Effector memory CD8-positive, alpha-beta T cell (primary cell): ENCODE measurements at places on chromosomes 6 and 20.

DNA sequence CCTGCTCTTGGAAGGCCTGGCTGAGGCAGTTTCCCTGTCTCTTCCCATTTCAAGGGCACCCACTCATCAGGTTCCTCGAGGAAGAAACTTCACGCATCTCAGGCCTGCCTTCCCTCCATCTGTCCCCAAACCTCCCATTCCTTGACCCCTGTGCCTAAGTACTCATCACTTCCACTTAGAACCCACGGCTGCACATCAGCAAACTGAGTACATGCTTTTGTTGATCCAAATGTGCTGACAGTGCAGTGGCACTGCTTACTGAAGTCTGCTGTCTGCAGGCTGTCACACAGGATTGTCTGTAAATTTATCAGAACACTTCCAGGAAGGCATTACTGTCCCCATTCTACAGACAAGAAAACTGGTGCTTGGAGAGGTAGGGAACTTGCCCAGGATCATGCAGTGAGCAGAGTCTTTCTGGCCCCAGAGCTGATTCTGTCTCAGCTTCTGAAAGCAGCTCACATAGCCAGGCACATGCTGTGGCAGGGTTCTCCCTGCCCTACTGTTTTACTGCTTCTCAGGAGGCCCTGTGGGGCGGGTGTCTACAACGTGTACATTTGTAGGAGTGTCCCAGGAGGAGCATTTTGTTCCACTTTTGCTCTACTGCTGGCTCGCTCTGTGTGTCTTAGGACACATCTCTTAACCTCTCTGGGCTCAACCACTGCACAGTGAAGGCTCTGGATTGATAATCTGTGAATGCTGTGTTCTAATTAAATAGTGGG lies 64.2 kb upstream of the XRN2 start:
- no peak for DNase-seq
- H3K36me3 ChIP-seq = peaks cover 12% of the 10 kb centered on the region
- H3K4me1 ChIP-seq = peaks cover 3% of the 10 kb centered on the region
- H3K27ac ChIP-seq = no peak overlapping the region
- H3K27me3 ChIP-seq = no peaks in the 10 kb centered on the region

DNA sequence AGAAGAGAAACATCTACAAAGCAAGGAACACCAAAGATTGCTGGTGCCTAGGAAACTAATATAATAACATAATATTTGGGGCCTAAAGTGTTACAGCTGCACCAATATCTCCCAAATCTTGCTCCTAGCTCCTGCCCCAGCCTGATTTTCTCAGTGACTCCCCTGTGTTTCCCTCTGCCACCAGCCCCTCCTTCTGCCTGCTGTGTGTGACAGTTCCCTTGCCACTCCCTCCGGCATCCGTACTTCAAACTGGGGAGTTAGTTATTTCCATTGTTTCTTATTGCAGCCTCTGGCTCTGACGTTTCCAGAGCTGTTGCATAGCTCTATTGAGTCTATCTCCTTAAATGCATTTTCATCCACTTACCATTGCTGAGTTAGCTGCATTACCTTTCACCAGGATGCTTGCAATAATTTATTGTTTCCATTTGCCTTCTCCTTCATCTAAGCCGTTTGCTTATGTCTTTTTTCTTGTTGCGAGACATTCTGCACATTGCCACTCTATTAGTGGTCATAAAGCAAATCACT lies 43.1 kb downstream of the ESR1 start:
- no peak overlapping the region for H3K4me3 ChIP-seq
- H3K27ac ChIP-seq = no peak overlapping the region
- DNase-seq = no peak
- H3K27me3 ChIP-seq = no peaks in the 10 kb centered on the region
- H3K4me1 ChIP-seq = no peaks in the 10 kb centered on the region

DNA sequence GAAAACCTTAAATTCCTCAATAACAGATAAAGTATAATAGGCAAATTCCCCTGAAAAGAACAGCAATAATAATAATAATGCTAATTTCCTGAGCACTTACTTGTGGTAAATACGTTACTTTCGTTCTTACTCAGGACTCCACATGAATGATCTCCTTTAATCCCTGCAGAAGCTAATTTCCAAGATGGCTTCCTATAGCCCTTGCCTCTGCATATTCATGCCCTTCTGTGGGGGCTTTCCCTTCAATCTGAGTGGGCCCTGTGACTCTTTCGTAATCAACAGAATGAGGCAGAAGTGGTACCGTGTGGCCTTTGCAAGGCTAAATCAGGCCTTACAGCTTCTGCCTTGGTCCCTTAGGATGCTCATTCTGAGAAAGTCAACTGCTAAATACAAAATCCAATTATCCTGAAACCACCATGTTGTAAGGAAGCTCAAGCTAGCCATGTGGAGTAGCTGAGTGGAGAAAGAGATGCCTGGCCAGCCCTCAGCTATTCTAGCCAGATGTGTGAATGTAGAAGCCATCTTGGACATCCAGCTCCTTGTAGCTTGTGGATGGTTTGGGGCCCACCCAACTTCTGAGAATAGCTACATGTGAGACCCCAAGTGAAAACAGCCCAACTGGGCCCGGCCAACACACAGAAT lies 50.5 kb downstream of the MCUR1 start:
- no peak for DNase-seq
- peaks cover 28% of the 10 kb centered on the region for H3K4me1 ChIP-seq
- peaks cover 6% of the 10 kb centered on the region for H3K36me3 ChIP-seq
- H3K4me3 ChIP-seq = no peak overlapping the region
- no peaks in the 10 kb centered on the region for H3K27me3 ChIP-seq
- H3K27ac ChIP-seq = no peak overlapping the region

- no peak for DNase-seq
- no peaks in the 10 kb centered on the region for H3K27me3 ChIP-seq
- peaks cover 74% of the 10 kb centered on the region for H3K4me1 ChIP-seq
- peak overlapping the region; percentile 2 for H3K4me3 ChIP-seq
- H3K36me3 ChIP-seq = peaks cover 68% of the 10 kb centered on the region
Observed at GRCh38 chr6:139156102-139156501, 21.2 kb downstream of the HECA start.

DNA sequence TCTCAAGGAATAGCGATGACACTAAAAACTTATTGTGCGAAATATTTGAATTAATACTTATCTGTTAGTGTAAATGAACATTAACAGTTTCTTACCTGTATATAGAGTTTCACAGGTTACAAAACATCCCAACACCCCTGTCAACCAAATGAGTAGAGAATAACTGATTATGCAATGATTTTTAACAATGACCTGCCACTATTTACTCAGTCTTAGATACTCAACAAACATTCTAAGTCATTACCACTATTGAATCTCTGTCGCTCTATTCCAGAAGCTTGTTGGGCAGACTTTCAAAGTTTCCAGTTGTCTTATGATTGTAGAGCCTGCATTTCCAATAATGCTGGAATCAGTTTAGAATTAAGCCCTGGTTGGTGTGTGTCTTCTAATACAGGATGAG lies 85.5 kb downstream of the RNF182 start:
- DNase-seq = no peak
- no peak overlapping the region for H3K4me3 ChIP-seq
- no peaks in the 10 kb centered on the region for H3K36me3 ChIP-seq
- H3K27me3 ChIP-seq = peaks cover 61% of the 10 kb centered on the region
- H3K27ac ChIP-seq = no peak overlapping the region

DNA sequence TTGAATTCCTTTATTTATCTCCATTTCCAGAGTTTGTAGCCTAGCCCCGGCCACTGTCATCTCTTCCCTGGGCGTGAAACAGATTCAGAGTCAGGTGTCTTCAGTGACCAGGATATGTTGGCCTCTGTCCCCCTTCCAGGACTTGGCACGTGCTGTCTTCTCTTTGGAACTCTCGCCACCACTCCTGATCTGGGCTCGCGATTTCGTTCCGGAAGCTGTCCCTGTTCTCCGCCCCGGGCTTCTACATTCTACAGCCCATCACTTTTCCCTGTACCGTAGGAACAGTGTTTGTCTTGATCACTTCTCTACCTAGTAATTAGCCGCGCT lies 739 bp downstream of the GSS start:
- H3K4me3 ChIP-seq = peak overlapping the region; percentile 99
- peaks cover 20% of the 10 kb centered on the region for H3K4me1 ChIP-seq
- H3K27me3 ChIP-seq = no peaks in the 10 kb centered on the region
- peaks cover 8% of the 10 kb centered on the region for H3K36me3 ChIP-seq
- peak overlapping the region; percentile 98 for H3K27ac ChIP-seq

DNA sequence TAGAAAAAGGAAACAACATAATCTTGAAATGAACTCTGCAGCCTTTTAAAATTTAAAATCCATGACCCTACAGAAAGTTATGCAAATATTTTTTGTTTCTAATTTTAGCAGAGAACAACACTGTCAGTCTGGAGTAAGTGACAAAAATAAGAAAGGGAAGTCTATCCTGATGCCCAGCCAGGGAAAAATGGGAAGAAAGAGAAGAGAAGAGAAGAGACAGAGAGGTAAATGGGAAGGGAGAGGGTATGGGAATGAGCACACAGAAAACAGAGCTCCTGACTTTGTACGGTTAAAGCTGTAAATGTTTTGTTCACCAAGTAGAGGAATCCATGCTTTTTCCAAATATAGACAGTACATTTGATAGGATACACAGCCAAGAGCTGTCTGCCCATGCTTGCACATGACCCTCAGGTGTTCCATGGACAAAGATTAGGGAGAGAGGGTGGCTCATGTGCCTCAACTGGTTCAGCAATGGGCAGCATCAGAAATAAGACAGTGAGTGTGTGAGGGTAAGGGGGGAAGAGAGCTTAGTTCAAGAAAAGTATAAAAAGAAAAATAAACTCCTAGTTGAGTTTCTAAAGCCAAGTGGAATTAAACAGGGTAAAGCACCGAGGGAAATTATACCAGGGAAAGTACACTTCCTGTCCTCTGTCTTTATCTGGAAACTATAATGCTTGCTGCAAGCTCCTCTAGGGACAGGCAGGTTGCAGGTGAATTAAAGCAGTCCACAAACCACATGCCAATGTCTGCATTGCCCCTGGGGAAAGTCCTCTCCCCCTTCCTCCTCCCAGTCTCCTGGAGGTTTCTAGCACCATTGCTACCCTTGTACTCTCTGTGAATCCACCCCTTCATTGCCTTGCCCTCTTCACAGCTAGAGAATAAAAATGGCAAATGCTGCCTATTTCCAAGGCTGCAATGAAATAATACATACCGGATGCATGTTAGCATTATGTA lies 30.0 kb downstream of the MAP3K5 start:
- H3K36me3 ChIP-seq = peaks cover 23% of the 10 kb centered on the region
- no peaks in the 10 kb centered on the region for H3K27me3 ChIP-seq
- DNase-seq = no peak
- H3K4me3 ChIP-seq = peak overlapping the region; percentile 78
- H3K4me1 ChIP-seq = peaks cover 56% of the 10 kb centered on the region

DNA sequence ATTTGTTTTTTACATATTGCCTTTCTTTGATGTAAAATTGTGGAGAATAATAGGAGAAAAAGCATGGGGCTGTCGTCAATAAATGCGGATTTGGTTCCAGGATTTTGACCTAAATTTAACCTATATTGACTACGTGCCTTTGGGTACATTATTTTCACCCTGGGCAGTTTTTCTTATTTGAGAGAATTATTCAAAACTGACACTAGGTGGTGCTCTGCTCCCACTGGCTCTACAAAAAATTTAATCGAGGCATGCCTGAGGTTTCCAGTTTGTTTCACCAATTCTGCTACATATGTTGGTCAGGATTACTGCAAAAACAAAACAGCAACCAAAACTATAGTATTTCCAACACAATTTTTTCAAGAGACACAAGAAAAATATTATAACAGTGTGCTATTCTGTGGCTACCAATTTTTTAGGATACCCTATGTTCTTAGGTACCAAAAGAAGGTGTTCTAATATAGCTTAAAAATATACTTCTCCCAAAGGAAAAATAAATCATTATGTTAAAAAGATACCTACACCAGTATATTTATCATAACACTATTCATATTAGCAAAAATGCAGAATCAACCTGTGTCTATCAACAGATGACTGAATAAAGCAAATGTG lies 48.6 kb upstream of the FABP7 start:
- H3K36me3 ChIP-seq = no peaks in the 10 kb centered on the region
- H3K27ac ChIP-seq = no peak overlapping the region
- no peaks in the 10 kb centered on the region for H3K4me1 ChIP-seq

DNA sequence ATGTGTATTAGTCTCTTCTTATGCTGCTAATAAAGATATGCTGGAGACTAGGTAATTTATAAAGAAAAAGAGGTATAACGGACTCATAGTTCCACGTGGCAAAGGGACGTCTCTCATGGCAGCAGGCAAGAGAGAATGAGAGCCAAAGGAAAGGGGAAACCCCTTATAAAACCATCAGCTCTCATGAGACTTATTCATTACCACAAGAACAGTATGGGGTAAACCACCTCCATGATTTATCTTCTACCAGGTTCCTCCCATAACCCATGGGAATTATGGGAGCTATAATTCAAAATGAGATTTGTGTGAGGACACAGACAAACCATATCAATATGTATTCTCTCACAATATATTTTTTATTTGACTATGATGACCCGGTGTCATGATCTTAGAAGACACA lies 109.1 kb downstream of the UTRN start:
- H3K27ac ChIP-seq = no peak overlapping the region
- H3K27me3 ChIP-seq = no peaks in the 10 kb centered on the region
- peaks cover 5% of the 10 kb centered on the region for H3K36me3 ChIP-seq
- H3K4me3 ChIP-seq = no peak overlapping the region

DNA sequence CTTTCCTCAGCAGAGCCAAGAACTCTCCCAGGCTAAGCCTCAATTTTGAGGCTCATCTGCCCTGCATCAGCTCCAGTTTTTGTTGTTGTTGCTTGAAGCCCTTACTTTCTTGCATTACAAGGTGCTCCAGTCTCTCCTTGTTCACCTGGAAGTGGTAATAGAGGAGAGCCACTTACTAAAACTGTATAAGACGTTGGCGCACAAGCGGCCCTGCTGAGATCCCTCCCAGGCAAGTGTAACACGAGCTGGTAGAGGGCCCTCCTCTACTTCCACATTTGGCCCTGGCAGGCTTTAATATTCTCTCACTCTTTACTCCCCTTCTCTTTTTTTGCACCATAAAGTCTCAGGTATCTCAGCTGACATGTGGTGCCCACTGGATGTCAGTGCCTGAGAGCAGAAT lies 19.5 kb downstream of the GCM2 start:
- H3K4me1 ChIP-seq = no peaks in the 10 kb centered on the region
- peaks cover under 1% of the 10 kb centered on the region for H3K27me3 ChIP-seq
- DNase-seq = no peak
- H3K4me3 ChIP-seq = no peak overlapping the region
- no peak overlapping the region for H3K27ac ChIP-seq

GRCh38 chr6:144364782-144365181 lies 79.6 kb downstream of the UTRN start:
- peak overlapping the region; percentile 52 for H3K4me3 ChIP-seq
- peak overlapping the region; percentile 77 for H3K27ac ChIP-seq
- peaks cover 10% of the 10 kb centered on the region for H3K36me3 ChIP-seq
- no peak for DNase-seq
- peaks cover 75% of the 10 kb centered on the region for H3K4me1 ChIP-seq
